Peyer's patch (tissue), 4 donors: ENCODE measurements at places on chromosomes 13 and 19. TPM values are rescaled to one million over a fixed set of nuclear protein-coding genes. Genes with fewer than 3 reads are reported as not detected.

Gene LILRB5
- 11.6 TPM for total RNA-seq

- no peak for DNase-seq
These were observed 30.0 kb downstream of the MYO9B start for GRCh38 chr19:17105556-17105955.

- DNase-seq = no peak
These were observed 19.3 kb downstream of the RUBCNL start for GRCh38 chr13:46367617-46368327.

- DNase-seq = no peak
These were observed 1257.3 kb downstream of the DIAPH3 start for GRCh38 chr13:58906329-58907007.

DNA sequence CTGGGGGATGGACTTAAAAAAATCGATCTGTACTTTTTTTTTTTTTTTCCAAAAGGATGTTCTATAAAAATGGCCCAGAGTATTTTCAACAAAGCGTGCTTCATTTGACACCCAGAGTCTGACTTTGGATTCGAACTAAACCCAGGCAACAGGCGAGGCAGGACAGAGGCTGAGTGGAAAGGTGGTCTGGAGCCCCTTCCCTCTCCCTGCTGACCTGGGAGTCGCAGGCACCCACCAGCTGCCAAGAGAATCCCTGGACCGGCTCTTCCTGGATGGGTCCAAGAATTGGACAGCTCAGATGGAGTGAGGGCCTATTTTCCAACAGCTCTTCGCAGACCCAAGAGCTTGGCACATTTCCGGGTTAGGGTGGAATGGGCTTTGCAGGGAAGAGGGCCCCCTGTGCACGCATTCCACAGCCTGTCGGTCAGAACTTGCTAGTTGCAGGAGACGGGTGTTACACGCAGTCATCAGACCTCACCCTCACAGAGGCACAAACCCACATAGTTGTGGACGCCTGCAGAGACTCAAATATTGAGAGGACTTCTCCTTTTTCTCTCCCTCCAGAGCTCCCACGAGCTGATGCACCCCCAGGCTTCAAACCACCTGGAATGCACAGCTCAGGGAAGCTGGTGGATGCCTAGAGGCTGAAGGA lies 15.2 kb downstream of the KCTD15 start:
- DNase-seq = no peak

- DNase-seq = no peak
These were observed 309.3 kb upstream of the HTR2A start for GRCh38 chr13:47206111-47206510.

- DNase-seq = no peak
These were observed 12.6 kb upstream of the LILRB4 start for GRCh38 chr19:54650108-54650655.

DNA sequence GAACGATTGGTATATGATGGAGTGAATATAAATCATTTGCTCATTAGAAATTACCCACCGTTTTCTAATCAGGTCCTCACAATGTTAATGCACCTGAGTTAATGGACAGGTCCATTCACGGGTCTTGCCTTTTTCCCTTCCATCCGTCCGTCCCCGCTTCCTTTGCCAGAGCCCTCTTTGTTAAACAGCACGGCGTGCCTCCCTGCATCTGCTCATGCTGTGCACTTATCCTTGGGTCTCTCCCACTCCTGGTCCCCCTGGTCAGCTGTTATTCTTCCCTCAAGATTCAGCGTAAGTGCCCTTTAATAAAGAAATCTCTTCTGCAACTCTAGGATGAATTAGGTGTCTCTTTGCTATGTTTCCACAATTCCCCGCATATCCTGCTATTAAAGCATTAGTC lies 324.5 kb downstream of the DNAJC15 start:
- no peak for DNase-seq
